ENCODE measurements at places on chromosomes 7 and 10.
A peak's percentile ranks its signal among the peaks of the same experiment; 100 is the strongest.

GRCh38 chr10:79507440-79508167 is 4.7 kb upstream of the EIF5AL1 start:
- no peak for DNase-seq

DNA sequence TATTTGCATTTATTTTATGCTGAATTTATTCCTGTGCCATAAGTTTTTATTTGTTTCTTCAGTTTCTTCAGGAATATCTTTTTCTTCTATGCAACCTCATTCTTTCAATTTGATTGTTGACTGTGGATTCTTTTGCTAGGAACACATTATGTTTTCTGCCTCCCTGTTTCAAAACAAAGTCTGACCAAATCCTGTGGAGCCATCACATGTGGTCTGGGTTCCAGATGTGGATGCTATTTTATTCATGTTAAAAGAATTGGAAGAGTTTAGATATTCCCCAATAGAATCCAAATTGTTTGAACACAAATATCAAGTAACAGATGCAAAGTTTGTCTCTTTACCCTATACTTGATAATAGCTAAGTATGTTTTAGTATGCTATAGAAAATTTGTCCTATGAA is 56.8 kb upstream of the LRRC17 start:
- no peak for DNase-seq

- DNase-seq: peak; percentile 34
Measured at GRCh38 chr10:29496341-29497162, 138.2 kb downstream of the SVIL start.

- DNase-seq: no peak
Measured at GRCh38 chr10:132549371-132549770, 11.8 kb downstream of the INPP5A start.

DNA sequence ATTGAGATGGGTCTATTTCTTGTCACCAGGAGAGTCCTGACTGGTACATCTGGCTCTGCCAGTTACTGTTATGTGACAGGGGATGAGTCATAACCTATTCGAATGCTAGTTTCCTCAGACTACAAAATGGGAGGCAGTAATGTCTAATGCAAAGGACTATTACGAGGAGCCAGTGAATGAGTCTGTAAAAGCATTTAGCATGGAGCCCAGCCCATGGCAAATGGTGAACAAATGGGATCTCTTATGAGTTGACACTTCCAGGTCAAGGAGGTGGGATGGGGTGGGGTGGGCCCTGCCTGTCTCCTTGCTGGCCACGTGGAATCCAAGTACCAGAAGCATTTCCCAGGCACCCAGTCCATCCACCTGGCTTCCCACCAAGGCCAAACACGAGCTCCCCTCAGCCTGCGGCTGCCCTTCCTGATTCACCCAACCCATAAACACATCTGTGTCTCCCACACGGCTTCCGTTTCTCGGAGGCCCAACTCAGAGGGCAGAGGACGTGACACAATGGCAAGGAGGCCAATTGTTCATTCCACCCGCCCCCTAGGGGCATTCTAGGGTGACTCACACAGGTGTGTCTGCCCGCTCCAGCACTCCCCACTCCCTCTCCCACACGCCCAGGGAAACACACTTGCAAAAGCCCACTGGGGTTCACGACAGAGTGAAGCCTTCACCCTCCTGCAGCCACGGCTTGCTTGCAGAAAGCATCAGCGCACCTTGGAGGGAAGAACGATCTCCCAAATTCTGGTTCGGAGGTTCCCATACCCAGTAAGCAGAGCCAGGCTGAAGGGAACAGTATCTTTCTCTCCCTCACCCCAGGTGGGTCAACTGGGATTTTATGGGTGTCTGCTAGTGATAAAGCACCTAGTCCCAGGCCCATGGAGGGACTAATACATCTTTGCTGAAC is 109.8 kb downstream of the SH3PXD2A start:
- DNase-seq: peak; percentile 65

DNA sequence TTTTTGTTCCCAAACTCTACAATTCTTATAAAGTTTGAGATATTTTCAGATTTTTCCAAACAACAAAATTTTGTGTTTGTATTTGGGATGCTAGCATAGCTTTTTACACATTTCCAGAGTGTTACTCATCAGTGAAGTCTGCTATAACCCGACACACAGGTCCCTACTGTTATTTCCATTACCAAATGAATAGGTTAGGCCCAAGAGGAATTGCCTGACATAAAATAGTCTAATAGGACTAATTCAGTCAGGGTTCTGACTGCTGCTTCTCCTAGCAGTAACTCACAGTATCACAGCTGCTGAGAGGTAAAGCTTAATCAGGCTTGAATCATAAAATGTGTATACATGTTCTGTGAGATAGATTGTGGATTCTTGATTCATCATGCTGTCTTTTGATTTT is 49.1 kb upstream of the STRIP2 start:
- no peak for DNase-seq

DNA sequence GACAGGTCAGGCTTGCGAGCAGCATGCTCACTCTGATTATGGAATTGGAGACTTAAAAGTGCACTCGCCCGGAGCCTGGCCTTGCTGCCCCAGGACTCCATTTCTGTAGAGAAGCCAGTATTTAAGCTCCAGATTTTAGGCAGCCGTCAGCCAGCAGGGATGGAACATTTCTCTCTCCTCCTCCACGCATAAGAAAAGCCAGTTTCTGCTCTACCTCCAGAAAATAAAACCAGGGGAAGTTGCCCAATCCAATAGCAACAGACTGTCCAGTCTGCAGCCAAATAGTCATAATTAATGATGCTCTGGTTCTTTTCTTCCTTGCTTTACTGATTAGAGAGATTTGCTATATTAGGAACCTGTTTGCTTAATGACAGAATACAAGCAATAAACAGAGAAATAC is 203.2 kb downstream of the GFRA1 start:
- DNase-seq: no peak

GRCh38 chr10:114825513-114826253 is 4.1 kb downstream of the FHIP2A start:
- no peak for DNase-seq

- no peak for DNase-seq
Measured at GRCh38 chr10:88292185-88292514, 291.0 kb downstream of the RNLS start.

- DNase-seq: no peak
Measured at GRCh38 chr7:135414208-135414607, 95.7 kb downstream of the CNOT4 start.

GRCh38 chr7:139909379-139910050 is 80.5 kb downstream of the TBXAS1 start:
- DNase-seq: no peak

GRCh38 chr7:48255046-48255445 is 83.8 kb downstream of the ABCA13 start:
- no peak for DNase-seq

DNA sequence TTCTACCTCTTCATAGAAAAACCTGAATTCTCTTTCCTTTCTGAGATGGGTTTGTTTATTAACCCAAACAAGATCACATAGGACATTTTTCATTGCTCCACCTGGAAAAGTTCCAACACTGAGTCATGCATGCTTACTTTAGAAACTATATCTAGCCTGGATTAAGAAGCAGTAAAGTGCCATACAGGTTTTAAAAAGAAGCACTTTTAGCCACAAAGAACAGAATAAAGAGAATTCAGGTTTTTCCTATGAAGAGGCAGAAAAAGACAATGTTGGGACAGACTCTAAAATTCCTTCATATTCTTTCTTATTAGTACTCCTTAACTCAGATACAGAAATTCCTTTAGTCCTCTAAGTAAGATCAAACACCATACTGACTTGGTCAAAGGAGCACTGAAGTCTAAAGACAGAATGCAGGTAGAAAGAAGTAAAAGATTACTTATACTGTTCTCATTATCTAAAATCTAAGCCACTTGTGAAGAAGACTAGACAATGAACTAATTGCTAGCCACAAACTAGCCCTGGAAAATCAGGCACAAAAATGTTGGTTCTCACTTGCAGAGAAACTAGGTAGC is 241.3 kb downstream of the ANK3 start:
- DNase-seq: no peak

- no peak for DNase-seq
Measured at GRCh38 chr7:91267171-91267955, 3.1 kb downstream of the FZD1 start.

DNA sequence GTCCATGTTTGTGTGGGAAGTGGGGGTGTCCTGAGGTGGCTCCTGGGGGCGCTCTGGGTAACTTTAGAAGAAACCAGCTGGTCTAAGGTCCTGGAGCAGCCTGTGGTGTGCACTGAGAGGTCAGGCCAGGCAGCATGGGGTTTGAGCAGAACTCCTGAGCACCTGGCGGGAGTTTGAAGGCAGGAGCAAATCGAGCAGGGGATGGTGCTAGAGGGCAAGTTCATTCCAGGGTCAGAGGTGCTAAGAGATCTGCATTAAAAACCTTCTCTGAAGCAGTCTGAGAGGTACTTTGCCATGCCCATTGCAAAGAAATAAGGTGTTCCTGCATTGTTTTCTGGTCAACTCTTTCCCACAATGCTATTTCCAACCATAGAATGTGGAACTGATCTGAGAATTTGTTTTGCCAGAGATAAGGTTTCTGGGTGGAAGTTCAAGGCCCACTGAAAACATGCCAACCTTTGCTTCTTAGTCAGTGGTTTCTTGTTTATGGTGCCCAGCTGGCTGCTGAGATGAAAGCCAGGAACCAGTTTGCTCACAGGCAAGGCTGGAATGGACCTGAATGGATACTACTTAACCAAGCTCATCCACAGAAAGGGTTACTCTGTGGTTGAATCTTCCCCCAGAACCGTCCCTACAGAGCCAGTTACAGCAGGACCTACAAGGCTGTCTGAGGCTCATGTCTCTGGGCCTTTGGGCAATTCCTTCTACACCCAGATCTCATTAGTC is 136.3 kb upstream of the TMEM72 start:
- DNase-seq: no peak

DNA sequence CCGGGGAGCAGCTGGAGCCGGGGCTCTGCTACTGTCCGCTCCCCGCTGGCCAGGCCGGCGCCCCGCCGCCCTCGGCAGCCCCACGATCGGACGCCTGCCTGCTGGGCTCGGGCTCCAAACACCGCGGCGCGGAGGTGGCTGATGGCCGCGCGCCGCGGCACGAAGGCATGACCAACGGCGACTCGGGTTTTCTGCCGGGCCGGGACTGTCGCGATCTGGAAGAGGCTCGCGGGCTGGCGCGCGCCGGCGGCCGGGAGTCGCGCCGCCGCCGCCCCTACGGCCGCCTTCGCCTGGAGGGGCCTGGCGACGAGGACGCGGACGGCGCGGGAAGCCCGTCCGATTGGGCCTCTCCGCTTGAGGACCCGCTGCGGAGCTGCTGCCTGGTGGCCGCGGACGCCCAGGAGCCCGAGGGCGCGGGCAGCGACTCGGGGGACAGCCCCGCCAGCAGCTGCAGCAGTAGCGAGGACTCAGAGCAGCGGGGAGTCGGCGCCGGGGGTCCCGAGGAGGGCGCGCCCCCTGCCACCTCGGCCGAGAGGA is 570 bp downstream of the TBC1D12 start:
- DNase-seq: no peak

GRCh38 chr10:114492351-114493037 is 88.2 kb upstream of the AFAP1L2 start:
- DNase-seq: no peak

DNA sequence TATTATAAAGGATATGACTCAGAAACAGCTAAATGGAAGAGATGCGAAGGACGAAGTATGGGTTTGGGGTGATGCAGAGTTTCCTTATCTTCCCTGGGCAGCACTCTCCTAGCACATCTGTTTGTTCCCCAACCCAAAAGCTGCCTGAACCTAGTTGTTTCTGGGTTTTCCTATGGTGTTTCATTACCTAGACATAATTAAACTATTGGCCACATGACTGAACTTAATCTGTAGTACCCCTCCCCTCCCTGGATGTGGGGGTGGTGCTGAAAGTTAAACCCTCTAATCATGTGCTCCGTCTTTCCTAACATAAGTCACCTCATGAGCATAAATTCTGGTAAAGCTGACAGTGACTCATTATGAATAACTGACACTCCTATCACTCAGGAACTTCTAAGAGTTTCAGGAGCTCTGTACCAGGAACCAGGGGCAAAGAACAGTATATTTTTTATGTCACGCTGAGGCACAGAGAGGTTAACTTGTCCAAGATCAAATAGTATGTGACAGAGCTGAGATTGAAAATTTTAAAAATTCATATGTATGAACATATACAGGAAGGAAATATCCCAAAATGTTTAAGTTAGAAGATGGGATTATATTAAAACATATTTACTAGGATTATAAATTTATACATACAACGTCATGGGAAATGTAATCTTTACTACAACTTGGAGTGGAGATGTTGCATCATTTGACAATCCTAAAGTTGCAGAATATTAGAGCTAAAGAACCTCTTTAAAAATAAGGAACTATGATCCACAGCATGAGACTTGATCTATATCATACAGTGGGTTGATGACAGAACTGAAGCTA is 4.8 kb downstream of the STRIP2 start:
- DNase-seq: peak; percentile 36

GRCh38 chr7:68440866-68441265 is 1157.4 kb upstream of the AUTS2 start:
- DNase-seq: no peak

DNA sequence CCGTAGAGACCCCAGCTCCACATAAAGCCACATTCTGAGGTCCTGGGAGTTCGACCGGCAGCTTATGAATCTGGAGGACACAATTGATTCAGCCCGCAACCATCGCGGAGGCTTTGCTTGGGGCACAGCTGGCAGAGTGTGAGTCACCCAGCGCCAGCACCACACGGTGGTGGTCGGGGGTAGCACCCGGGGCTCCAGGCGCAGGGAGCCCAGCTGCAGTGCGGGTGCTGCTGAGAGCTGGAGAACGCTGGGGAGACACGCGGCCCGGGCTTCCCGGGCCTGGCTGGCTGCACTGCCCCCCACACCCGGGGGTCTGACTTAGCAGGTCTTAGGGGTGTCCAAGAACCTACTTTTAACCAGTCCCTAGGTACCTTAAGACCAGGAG is 87.9 kb downstream of the PAXIP1 start:
- no peak for DNase-seq

GRCh38 chr7:124907490-124907889 is 22.1 kb downstream of the POT1 start:
- no peak for DNase-seq

DNA sequence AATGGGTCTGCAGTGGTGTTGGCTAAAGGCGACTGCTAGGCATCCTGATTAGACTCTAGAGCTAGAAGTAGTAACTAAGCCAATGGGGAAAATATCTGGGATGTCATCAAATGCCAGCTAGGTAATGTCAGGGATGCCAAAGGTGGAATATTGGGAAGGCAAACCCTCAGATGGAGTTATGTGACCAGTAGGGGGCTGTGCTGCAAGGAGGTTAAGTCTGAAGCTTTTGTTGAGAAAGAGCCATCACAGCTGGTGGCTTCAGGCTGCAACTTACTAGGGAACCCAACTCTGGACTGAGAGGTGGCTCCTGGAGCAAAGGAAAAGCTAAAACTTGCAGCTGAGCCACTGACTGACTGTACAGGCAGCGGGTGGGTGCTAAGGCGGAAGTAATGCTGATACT is 576.9 kb upstream of the GHITM start:
- no peak for DNase-seq

DNA sequence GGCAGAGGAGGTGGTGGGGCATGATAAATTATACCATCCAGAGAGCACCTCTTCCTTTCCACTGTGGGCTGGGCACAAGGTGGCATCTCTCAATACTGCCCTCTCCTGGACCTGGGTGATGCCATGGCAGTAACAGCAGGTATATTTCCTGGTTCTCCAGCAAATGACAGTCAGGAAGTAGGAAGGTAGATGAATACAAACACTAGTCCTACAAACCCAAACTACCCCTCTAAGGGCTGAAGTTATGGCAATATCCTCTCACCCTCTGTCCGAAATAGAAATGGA is 1004.9 kb downstream of the KCNMA1 start:
- DNase-seq: no peak

GRCh38 chr7:86282014-86282682 is 361.6 kb upstream of the GRM3 start:
- no peak for DNase-seq

GRCh38 chr7:120550494-120551048 is 277.6 kb downstream of the KCND2 start:
- DNase-seq: no peak
